Activated T-helper 17 cell treated with anti-CD3 and anti-CD28 coated beads, Interleukin-2, amount 50 U/mL, for 72 hours (primary cell): ENCODE measurements at places on chromosomes 5 and 9.

DNA sequence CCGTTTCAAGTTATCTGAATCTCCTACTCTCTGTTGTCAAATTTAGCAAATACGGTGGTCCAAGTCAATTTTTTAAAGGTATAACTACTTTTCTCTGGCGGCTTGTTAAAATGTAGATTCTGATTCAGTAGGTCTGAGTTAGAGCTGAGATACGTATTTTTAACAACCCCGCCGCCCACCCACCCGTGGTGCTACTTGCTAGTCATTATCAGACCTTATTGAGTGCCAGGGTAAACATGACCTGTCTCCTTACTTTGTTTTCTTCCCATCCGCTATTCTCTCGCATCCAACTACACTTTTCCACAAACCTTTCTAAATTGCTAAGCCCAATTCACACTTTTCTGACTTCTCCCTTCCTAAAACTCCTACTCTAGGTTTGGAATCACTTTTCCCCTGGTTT lies 694 bp upstream of the PLAA start:
- no peak for ATAC-seq

GRCh38 chr5:111548992-111549649 lies 36.8 kb upstream of the STARD4 start:
- ATAC-seq: no peak

DNA sequence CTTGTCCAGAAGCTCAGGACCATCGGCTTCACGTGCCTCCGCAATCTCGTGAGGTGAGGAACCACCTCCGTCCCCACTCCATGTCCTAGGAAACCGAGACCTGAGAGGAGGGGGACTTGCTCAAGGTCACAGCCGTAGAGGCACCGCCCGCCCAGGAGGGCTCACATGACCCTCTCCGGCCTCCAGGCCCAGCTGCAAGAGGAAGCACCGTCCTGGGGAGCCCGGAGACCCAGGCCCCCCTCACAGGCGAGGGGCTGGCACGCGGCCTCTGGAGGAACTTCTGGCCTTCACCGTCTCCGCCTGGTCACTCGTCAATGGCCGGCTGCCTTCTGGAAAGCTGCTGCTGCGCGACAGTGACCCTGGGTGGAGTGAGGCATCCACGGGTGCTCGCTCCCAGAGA lies 24.2 kb downstream of the FAM78A start:
- no peak for ATAC-seq

DNA sequence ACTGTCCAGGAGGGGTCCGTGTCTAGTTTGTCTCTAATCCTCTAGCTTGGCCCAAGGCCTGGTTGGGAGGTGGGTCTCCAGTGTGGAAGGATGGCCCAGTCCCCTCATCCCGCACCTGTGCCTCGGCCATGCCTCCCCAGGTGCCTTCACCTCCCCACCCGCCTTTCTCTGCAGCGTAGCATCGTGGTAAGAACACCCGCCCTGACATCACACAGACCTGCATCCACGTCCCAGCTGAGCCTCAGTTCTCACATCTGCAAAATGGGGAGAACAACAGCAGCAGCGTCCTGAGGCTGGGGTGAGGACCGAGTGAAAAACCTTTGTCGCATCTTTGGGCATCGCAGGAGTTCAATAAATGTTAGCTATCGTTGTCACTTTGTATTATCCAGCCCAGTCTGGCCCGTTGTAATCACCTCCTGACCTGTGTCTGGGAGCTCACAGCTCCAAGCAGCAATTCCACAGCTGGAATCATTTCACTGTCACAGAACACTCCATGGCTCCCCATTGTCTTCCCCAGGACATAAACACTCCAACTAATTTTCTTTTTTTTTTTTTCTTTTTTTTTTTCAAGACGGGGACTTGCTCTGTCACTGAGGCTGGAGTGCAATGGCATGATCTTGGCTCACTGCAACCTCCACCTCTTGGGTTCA lies 181.2 kb upstream of the IER5L start:
- ATAC-seq: no peak

GRCh38 chr5:137481596-137481995 lies 17.5 kb downstream of the SPOCK1 start:
- no peak for ATAC-seq

DNA sequence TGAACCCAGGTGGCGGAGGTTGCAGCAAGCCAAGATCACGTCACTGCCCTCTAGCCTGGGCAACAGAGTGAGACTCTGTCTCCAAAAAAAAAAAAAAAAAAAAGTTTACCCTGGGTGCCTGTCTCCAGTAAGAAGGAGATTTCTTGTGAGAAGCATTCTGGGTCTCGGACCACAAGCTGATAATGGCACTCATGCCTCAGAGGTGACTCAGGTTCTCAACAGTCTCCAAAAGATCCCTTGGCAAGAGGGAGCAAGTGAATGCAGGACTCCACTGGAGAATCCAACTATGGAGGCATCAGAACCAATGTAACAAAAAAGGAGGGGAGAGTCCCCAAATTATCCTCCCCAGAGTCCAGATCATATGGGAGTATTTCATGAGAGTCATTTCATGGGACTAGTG lies 106.0 kb upstream of the LRRTM2 start:
- no peak for ATAC-seq

GRCh38 chr5:158017469-158017868 lies 158.5 kb upstream of the CLINT1 start:
- no peak for ATAC-seq

DNA sequence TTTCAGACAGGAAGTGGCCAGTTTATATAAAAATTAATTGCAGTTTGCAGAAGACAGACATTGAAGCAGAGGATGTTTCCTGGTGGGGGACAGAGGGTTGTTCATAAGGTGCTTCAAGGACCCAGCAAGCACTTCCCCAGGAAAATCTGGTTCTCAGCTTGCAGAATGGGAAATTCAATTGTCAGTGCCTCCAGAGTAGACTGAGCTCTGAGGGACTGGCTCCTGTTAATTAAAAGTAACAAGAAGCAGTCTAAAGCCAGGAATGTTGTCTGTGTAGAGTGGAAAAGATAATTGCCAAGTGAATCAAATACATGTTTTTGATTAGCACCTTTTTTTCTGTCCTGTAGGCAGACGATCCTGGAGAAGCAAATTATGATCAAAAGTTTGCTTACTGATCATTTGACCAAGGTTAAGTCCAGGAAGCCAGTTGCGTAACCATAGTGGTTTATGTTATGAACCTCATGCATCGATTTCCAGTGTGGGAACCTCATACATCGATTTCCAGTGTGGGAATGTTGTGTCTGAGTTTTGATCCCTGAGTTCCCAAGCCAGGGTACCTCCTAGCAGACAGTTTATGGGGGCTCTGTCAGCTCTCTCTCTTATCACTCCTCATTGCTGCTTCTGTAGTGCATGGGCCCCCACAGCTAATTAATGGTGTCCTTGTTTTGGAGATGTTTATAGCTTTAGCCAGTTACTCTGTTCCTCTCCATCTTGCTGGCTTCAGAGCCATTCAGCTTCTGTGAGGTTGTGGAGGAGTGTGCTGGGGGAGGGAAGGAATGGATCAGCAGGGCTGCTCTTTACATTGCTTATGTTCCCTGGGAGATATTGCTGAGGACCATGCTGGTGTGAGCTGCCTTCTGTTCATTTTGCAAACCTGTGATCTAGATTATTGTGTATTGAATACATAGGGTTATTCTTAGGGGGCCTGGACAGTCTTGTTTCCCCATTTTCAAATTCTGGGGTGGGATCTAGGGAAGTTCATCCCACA lies 17.1 kb downstream of the MSANTD3 start:
- ATAC-seq: no peak

DNA sequence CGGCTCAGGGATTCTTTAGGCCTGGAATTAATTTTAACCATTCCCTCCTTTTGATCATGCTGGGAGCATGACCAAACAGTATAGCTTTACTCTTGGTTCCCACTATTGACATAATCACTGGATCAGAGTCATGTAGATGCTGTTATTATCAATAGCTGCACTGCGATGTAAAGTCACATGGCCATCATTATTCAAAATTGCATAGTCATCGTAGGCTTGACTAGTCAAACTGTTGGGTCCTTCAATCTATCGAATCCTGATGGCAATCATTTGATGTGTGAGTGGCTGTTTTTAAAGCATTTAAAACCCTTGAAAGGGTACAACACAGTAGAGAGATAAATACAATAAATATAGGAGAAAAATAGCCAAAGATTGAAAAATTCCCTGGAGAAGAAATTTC lies 1194.1 kb downstream of the EFNA5 start:
- no peak for ATAC-seq

- no peak for ATAC-seq
Measured at GRCh38 chr9:131520503-131520902, 10.6 kb downstream of the UCK1 start.

GRCh38 chr5:91332267-91333045 lies 50.7 kb downstream of the ARRDC3 start:
- peak; percentile 93 for ATAC-seq

DNA sequence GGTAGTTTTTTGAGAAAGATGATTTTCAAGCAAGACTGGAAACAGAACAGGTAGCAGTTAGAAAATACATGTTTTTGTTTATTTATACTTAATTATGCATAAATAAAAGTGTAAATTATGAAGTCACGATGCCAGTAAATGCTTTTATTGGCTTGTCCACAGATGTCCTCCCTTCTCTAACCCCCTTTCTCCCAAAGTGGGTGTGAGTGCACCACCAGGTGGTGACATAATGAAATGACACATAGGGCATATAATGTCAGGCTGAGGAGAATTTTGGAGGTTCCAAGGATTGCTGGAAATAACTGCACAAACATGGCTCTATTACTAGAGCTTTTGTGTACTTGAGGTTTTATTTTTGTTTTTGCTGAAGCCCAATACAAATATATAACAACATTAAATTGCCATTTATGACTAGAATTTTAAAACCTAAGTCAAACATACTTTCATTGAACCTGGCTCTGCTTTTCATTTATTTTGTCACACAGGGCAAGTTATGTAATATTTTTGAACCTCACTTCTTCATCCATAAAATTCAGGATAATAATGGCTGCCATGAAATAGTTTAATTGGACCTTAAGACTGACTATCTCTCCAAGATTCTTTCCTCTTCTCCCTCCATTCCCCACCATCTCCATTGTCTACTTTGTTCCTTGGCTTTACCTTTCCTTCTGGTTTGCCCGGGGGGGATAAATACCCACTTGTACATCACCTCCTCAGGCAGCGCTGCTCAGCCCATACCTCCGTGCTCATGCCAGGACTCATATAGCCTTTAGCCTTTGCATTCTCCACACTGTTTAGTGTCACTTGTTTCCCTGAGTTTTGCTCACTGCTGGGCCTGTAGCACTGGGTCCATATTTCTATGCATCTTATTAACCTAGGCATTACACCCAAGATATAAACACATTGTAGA lies 168.8 kb downstream of the PDE4D start:
- ATAC-seq: peak; percentile 43

DNA sequence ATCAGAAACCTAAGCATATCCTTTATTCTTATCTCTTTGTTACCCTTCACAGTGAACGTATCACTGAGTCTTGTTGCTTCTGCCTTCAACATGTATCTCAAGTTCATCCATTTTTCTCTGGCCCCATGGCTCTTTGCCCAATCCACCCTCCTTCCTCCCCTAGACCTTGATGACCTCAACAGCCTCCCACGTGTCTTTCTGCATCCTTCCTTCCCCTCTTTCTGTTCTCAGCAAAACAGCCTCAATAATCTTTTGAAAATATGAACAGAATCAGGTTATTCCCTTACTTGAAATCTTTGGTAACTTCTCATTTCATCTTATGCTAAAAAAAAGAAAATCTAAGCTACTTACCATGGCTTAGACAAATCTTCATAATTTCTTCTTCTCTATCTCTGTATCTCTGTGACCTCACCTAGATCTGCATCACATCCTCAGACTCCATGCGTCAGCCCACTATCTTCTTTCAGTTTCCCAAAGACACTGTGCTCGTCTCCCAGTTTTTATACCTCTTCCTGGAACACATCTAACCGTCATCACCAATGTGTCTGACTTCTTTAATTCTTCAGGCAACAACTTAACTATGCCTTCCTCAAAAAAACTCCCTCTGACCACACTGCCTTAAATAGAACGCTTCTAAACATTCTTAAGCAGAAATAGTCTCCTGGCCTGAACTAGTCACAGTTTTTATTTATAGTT lies 208.0 kb downstream of the PARP8 start:
- ATAC-seq: no peak

- no peak for ATAC-seq
Measured at GRCh38 chr9:36891341-36891811, 142.7 kb downstream of the PAX5 start.

GRCh38 chr5:137058089-137058488 lies 441.0 kb downstream of the SPOCK1 start:
- no peak for ATAC-seq

DNA sequence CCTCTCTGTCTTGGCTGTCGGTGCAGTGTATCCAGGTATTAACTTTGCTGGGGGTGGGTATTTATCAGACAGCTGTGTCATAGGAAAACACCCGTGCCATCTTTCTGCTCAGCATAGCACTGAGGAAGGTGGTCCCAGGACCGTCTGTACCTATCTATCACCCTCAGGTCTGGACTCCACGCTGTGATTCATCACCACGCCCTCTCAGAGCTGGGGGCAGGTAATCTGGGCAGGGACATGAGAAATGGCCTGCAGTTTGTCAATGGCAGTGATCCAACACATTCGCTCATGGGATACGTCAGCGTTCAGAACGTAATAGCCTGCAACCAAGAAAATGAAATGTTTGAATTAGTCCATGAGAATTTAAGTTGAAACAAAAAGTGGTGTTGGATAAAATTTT lies 151.6 kb upstream of the MAP1B start:
- no peak for ATAC-seq

- no peak for ATAC-seq
Measured at GRCh38 chr5:65654713-65655112, 29.9 kb downstream of the SHLD3 start.

DNA sequence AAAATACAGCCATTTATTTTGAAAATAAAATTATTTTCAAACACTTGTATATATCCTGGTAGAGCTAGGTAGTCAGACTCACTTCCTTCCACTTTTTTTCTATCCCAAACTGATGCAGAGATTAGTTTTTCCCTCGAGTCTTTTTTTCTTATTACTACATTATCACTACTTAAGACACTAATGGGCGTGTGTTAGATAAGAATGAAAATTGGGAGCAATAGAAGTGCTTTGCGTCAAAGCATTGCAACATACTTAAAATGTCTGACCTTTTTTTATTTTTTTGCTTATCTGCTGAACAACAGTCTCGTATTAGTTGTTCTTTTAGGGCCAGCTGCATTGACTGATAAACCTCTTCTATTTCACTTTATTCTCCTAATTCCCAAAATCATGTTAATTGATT lies 1278.7 kb downstream of the CDH12 start:
- no peak for ATAC-seq

DNA sequence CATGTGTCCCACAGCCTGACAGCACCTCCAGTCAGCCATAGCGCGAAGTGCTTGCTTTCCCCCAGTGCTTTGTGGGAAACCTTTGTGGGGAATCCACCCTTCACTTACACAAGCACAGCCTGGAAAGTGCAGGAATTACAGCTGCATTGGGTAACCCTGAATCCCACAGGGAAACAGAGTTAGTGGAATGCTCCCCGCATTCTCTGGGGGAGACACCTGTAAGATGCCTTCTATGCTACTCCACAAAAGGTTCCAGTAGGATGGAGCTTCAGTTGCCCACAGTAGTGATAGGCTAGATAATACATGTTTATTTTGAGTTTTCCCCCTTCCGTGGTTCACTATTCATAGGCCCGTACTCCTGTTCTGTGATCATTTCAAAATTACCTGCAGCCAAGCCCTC lies 60.3 kb downstream of the TLE4 start:
- no peak for ATAC-seq

- ATAC-seq: no peak
Measured at GRCh38 chr9:11023201-11023600, 410.4 kb upstream of the PTPRD start.

- no peak for ATAC-seq
Measured at GRCh38 chr5:142048272-142048671, 35.4 kb upstream of the GNPDA1 start.

- ATAC-seq: no peak
Measured at GRCh38 chr9:135228983-135229625, 141.6 kb downstream of the OLFM1 start.
